ENCODE measurements at places on chromosomes 12 and 14.

DNA sequence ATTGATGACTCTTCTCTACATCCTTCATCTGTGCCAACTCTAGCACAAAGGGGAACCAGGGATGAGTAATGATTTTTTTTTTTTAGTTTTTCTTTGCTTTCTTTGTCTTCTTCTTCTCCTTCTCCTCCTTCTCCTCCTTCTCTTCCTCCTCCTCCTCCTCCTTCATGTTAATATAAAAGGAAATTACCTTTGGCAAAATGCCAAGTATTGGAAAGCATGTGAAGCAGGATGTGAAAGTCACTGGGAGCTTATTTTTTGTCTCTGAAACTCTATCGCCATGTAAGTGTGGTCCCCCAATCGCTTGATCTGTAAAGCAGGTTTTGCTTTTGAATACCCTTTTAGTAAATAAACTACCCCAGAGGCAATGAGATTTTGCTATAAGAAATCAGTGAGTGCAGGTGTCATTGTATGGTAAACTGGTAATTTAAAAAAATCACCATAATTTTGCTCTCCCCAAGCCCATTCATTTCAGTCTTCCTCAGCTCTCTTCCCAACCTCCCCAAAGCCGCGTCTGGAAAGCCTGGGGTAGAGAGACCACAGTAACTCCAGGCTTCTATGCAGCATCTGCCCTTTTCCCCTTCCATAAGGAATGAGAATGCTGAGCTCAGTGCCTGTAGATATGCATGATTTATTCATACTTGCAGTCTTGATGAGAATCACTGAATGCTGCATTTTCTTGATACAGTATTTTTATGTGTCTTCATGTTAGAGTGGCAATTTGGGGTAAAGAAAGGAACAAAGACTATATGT lies 388.7 kb downstream of the TMEM117 start:
- DNase-seq = no peak

GRCh38 chr12:22046090-22046967 lies at the start of gene CMAS:
Gene CMAS, plus strand, starts transcription at chr12:22046218. Its CDS starts 86 bp downstream, at chr12:22046304.
- DNase-seq = peak; percentile 91

DNA sequence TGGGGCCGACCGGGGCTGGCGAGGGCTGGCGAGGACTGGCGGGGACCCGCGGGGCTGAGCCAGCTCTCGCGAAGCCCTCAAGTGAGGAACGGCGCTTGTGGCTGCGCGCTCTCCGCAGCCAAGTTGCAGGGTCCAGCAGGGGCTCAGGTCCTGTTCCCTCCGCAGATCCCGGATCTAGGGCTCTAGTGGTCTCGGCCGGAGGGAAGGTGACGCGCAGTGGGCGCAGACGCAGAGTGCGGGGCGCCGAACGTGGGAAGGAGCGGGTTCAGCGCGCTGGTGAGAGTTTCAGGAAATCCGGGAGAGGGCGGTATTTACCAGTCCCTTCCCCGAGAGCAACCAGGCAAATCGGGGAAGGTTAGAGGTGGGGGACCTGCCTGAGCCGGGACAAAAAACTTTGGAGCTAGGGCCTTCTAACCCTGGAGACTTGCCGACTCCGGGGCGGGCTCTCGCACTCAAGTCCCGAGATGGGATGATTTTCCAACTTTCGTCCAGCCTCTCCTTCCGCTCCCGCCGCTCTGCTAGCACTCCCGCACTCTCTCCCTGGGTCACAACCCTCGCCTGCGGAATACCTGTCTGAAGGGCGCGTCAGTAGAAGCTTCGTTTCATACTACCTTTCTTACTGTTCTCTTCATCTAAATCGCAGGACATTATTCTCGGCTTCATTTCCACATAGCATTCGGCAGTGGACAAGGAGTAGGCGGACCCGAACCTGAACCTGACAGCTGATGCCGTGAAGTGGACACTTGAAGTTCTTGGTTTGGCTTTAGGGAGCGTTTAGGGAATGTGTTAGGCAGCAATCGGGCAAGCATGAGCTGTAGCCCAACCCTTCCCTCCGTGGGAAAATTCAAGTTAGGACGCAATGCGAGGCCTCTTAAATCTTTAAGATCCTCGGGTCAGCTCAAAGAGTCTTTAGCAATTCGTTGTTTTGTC lies 13.6 kb upstream of the PAX9 start:
- DNase-seq = peak; percentile 58

DNA sequence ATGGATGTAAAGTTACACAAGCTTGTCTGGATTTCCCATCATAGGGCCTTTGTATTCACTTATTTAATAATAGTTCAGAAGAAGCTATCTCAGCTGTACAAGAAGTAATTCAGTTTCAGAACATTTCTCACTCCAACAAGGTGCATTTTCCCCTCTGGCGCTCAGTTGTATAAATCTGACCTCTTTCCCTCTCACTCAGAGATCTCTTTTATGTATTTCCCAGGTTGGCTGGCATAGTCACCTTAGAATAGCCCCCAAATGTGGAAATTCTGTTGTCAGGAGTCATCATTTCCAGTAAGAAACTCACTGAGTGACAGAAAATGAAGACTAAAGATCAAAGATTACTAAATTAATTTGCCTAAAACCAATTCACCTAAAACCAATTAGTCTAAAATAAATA lies 11.2 kb downstream of the AJUBA start:
- DNase-seq = no peak

- no peak for DNase-seq
These were observed 596.0 kb downstream of the SLC16A7 start for GRCh38 chr12:60191676-60192359.

GRCh38 chr12:50928392-50928791 lies 24.0 kb upstream of the HIGD1C start:
- DNase-seq = no peak

GRCh38 chr14:99250636-99251208 lies 21.3 kb downstream of the BCL11B start:
- DNase-seq = no peak

- no peak for DNase-seq
These were observed 35.3 kb upstream of the CSRNP2 start for GRCh38 chr12:51118706-51119105.

GRCh38 chr12:1857821-1858220 lies 37.5 kb downstream of the LRTM2 start:
- no peak for DNase-seq

- DNase-seq = peak; percentile 0
These were observed 137.8 kb downstream of the SLC25A21 start for GRCh38 chr14:37034410-37035285.

DNA sequence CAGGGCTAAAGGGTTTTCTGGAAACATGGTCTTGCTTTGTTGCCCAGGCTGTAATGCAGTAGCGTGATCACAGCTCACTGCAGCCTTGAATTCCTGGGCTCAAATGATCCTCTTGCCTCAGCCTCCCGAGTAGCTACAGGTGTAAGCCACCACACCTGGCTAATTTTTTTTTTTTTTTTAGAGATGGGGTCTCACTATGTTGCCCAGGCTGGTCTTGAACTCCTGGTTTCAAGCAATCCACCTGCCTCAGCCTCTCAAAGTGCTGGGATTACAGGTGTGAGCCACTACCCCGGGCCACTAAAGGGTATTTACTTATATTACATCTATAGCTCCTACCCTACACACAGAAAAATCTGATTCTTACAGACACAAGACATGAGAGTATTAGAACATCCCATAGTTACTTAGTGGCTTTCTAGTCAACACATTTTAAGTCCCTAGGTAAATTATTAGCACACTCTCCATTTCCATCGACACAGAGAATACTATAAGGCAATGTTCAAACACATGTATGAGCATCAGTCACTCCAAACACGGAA lies 6.2 kb upstream of the DCAF11 start:
- DNase-seq = no peak

- no peak for DNase-seq
These were observed 1.1 kb upstream of the INSM2 start for GRCh38 chr14:35532783-35533356.

GRCh38 chr12:66080791-66081190 lies 49.8 kb downstream of the LLPH start:
- DNase-seq = peak; percentile 26

GRCh38 chr12:79997096-79997791 lies 62.3 kb upstream of the PPP1R12A start:
- no peak for DNase-seq

DNA sequence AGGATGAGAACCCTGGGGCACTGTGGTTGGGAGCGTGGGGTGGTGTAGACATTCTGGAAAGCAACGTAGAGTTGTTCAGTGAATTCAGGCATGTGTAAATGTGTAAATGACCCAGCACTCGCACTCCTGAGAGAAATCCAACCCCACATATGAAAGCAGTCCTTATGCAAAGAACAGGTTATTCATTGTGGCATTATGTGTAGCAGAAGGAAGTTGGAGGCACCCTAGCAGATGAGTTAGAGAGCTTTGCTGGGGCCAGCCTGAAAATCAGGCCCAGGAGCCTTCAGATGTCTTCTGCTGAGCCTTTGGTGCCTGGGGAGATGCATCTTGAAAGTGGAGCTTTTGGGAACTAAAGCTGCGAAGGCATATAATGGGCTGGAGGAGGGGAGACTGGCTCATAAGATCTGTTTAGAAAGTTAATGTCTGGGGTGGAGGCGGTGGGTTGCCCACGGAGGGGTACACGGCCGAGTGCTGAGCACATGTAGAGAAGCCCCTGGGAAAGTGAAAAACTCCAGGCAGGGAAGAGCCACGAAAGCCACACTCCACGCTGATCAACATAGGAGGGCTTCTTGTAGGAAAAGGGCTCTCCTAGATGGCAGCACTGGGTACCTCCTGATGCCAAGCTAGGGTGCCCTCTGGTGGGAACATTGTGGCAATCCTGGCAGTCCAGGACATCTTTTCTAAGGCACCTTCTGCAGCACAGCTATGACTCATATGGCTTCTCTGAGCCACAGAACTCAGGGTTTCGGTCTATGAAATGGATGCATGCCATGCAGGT lies 6.0 kb upstream of the KRT83 start:
- DNase-seq = peak; percentile 86

DNA sequence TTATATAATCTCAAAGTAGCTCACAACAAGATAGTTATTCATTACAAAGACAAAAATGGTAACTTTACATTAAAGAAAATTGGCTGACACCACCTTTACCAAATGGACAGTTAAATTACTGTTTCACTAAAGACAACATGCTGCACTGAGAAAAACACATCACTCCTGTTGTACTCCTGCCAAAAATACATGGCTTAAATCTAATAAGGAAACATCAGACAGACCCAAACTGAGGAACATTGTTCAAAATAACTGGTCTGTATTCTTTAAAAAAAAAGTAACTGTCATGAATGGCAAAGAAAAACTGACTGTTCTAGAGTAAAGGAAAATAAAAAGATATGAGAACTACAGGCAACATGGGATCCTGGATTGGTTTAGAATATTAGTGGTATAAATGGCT lies 151.3 kb upstream of the DCN start:
- no peak for DNase-seq

All from NCI-H82 (cell line).